ENCODE measurements at places on chromosomes 7 and 10. TPM values are rescaled to one million over a fixed set of nuclear protein-coding genes. Genes with fewer than 3 reads are reported as not detected.

Gene WEE2
- total RNA-seq: not detected

DNA sequence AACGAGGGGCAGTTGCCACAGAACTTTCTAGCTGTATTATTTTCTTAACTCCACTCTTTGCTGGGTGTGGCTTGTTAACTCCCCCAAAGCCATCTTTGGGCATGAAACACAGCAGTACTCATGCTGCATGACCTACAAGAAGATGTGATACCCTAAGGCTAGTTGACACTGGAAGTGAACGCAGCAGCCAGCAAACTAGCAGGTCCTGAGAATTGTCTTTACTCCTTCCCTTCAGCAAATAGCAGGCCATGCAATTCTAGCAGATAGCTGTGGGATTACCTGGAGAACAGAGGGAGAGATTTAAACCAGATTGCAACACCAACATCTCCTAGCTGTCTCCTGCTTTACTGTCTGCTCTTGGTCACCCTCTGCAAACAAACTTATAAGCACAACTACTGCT is 688.0 kb upstream of the ZWINT start:
- no peak overlapping the region for H3K27ac ChIP-seq
- no peaks in the 10 kb centered on the region for H3K36me3 ChIP-seq
- DNase-seq: no peak
- no peak overlapping the region for H3K4me3 ChIP-seq

- no peak overlapping the region for H3K27ac ChIP-seq
- H3K4me3 ChIP-seq: no peak overlapping the region
- no peaks in the 10 kb centered on the region for H3K4me1 ChIP-seq
- no peaks in the 10 kb centered on the region for H3K27me3 ChIP-seq
- no peak for DNase-seq
Observed at GRCh38 chr7:42125321-42125720, 111.7 kb downstream of the GLI3 start.

GRCh38 chr10:6763423-6763822 is 183.3 kb upstream of the PRKCQ start:
- no peak overlapping the region for H3K27ac ChIP-seq
- no peak for DNase-seq
- no peak overlapping the region for H3K4me3 ChIP-seq
- no peaks in the 10 kb centered on the region for H3K36me3 ChIP-seq
- H3K4me1 ChIP-seq: no peaks in the 10 kb centered on the region

GRCh38 chr7:17326378-17326777 is 27.9 kb downstream of the AHR start:
- no peak for DNase-seq
- H3K4me3 ChIP-seq: no peak overlapping the region
- H3K4me1 ChIP-seq: peaks cover 14% of the 10 kb centered on the region
- no peaks in the 10 kb centered on the region for H3K27me3 ChIP-seq
- H3K27ac ChIP-seq: no peak overlapping the region
